ENCODE measurements at places on chromosomes 12 and 14.

- DNase-seq, result peak; percentile 9
Measured at GRCh38 chr12:67069451-67070306, 199.5 kb upstream of the CAND1 start.

DNA sequence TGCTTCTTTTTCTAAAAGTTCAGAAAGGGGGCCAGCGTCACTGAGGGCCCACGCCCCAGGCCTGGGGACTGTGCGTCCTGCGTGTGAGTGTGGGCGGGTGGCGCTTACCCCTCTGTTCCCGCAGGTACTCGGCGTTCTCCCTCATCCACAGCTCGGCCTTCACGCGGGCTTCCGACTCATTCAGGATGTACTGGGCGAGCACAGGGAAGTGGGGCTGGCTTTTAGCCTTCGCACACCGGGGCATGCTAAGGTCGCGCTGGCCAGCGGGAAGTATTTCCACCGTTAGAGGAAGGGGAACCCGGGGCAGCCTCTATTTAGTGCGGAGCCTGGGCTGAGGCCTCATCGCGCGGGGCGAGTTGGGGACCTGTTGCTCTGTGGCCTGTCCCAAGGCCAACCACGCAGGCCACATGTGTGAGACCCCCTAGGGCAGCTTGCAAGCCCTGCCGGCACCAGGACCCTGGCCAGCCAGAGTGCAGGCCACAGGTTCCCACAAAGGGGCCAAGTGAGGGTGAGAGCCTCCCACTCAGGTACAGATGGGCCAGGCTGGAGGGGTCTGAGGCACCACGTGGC is 29.2 kb upstream of the BTBD6 start:
- DNase-seq, result no peak

DNA sequence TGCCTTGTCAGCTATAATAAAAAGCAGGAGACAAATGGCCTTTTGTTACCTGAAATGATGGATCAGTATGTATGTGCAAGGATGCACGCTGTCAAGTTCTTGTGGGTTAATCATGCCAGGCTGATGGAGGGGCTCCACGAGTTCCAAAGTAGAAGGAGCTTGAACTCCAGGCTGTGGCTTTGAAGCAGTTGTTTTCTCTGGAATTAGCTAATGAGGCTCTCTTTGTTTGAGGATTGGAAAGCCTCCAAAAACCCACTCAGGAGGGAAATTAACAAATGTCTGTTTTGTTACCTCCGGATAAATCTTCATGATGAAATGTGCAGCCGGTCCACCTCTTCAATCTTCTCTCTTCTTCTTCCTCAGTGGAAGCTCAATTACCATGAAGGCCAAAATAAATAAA is 605.5 kb downstream of the DIO2 start:
- DNase-seq, result no peak

GRCh38 chr12:45915405-45915804 is 75.0 kb downstream of the SCAF11 start:
- no peak for DNase-seq

DNA sequence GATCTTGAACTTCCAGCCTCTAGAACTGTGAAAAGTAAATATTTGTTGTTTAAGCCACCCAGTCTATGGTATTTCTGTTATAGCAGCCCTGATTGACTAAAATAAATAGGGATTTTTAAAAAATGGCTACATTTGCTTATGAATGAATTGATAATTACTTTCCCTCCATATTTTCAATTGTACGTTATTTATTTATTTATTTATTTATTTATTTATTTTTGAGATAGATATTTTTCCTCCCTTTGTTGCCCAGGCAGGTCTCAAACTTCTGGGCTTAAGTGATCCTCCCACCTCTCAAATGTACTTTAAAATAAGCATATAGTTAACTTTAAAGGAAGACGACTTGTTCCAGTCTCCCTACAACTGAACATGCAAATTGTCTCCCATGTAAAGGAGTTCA is 76.0 kb upstream of the HMGA2 start:
- DNase-seq, result no peak

DNA sequence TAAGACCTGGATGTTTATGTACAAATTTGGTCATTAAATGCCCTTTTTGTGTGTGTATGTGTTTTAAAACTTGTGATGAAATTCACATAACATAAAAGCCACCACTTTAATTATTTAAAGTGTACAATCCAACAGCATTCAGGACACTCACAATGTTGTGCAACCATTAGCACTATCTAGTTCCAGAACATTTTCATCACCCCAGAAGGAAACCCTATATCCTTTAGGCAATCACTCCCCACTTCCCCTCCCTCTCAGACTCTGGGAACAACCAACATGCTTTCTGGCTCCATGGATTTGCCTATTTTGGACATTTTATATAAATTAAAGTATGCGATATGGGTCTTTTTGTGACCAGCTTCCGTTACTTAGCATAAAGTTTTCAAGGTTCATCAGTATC is 124.6 kb downstream of the TTC7B start:
- no peak for DNase-seq

DNA sequence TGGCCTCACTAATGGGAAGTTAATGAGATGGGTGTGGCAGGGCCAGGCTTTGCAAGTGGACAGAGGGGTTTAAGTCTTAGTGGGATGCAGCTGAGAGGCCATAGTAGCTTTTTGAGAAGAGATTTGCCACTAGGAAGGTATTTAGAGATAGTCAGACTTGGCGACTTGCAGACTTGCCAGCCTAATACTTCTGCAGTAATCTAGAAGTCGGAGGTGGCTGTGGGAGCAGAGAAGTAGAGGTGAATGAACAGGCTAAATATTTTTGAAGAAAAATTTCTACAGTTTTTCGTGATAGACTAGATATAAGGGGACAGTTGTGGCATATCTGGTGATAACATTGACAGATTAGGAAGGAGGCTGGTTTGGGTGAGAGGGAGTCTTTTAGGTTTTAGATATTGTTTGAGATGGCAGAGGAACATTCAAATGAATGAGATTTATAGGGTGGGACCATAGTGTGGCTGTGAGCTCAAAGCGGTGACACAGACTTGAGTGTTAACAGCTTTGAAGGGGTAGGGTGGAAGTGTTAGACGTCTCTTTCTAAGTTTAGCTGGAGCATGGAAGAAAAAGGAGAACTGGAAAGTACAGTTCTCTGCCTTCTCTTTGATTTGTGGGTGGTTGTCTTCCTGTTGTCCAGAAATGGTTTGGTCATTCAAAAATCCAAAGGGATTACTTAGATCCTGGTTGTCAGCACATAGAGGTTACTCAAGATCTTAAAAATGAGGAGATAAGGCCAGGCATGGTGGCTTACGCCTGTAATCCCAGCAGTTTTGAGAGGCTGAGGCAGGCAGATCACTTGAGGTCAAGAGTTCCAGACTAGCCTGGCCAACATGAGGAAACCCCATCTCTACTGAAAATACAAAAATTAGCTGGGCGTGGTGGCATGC is 44.9 kb downstream of the MAPKAPK5 start:
- no peak for DNase-seq

Measured in activated T-cell treated with anti-CD3 and anti-CD28 coated beads for 4 hours (primary cell).